ENCODE measurements at places on chromosomes 5 and 9.

GRCh38 chr9:134379831-134380365 lies 53.6 kb downstream of the RXRA start:
- no peak for DNase-seq

GRCh38 chr9:113911850-113912557 lies 35.9 kb downstream of the ZNF618 start:
- DNase-seq, result no peak

DNA sequence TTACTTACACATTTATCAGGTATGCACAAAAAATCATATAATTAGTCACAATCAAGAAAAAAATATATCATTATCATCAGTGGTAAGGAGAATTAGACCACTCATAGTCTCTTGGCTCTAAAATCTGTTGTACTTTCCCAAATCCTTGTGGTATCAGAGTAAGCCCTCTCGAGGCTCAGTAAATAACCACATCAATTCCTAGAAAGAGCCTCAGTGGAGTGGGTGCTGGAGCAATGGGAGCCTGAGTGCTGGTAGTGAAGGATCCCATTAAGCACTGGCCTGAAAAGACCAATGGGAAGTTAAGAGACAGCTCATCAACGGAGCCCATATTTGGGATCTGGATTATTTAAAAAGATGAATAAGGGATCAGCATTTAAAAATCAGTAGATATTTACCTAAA lies 130.3 kb upstream of the EFNA5 start:
- no peak for DNase-seq

DNA sequence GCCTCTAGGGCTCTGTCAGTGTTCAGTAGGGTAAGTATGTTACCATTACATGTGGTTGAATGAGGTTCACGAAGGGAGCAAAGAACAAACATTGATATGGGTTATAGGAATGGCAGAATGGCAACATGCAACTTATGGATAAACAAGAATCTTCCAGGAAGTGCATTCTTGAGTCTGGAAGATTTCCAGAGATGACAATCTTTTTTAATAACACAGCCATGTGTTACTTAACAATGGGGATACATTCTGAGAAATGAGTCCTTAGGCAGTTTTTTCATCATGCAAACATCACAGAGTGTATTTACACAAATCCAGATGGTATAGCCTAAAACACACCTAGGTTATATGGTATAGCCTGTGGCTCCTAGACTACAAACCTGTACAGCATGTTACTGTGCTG lies 9.1 kb upstream of the SLC28A3 start:
- DNase-seq, result no peak

DNA sequence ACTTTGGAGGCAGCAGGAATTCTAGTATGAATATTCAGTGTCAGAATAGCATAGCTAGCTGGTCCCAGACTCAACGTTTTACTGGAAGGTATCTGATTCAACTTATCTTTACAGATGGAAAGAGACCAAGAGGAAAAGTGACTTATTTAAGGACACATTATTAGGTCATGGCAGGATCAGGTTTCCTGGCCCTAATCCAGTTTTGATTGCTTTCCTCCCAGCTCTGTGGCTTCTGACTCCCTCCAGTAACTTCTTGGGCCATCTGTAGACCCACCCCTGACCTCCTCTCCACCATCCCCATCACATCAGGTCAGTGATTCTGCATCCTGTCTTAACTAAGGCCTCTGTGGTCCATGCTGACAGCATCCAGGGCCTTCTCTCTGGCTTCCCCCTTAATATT lies 38.4 kb downstream of the SH3TC2 start:
- no peak for DNase-seq

DNA sequence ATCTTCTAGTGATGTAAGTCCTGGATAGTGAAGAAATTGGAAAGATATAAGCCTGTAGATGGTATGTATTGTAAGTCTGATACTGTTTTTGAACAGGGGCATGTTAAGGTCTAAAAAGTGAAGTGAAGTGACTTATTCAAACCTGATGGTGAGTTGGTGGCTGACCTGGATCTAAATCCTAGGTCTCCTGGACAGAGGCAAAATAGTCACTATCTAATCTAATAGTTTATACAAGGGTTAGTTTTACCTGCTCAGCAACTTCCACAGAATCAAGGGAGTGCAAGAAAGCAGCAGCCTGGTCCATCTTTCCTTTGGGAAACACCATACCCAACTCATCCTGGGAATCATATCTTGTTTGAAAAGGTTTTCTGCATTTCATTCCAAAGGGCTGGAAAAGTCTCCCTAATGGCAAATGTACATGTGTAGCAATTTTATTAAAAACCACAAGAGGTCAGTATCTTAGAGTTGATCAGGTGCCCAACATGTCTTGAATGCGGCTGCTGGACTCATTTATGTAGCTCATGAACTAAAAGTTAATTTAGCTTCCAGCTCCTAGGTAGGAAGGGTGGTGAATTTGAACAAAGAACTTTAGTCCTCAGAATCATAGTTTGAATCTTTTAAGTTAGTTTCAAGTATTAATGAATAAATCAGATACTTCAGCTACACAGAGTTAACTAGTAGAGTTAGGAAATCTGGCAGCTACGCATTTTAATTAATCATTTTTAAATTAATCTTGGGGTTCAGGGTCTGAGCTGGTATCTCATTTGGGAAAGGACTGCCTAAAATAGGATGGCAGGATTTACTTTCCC lies 26.0 kb downstream of the SKP2 start:
- no peak for DNase-seq
